CD8-positive, alpha-beta memory T cell (primary cell): ENCODE measurements at places on chromosomes 3 and 15.

GRCh38 chr15:99425657-99426301 is 140.0 kb upstream of the MEF2A start:
- H3K27ac ChIP-seq, result no peak overlapping the region
- DNase-seq, result no peak
- peaks cover 47% of the 10 kb centered on the region for H3K4me1 ChIP-seq

GRCh38 chr3:141680620-141681389 is 57.3 kb upstream of the RNF7 start:
- peaks cover 12% of the 10 kb centered on the region for H3K4me1 ChIP-seq
- H3K4me3 ChIP-seq, result no peak overlapping the region
- no peak overlapping the region for H3K27ac ChIP-seq

DNA sequence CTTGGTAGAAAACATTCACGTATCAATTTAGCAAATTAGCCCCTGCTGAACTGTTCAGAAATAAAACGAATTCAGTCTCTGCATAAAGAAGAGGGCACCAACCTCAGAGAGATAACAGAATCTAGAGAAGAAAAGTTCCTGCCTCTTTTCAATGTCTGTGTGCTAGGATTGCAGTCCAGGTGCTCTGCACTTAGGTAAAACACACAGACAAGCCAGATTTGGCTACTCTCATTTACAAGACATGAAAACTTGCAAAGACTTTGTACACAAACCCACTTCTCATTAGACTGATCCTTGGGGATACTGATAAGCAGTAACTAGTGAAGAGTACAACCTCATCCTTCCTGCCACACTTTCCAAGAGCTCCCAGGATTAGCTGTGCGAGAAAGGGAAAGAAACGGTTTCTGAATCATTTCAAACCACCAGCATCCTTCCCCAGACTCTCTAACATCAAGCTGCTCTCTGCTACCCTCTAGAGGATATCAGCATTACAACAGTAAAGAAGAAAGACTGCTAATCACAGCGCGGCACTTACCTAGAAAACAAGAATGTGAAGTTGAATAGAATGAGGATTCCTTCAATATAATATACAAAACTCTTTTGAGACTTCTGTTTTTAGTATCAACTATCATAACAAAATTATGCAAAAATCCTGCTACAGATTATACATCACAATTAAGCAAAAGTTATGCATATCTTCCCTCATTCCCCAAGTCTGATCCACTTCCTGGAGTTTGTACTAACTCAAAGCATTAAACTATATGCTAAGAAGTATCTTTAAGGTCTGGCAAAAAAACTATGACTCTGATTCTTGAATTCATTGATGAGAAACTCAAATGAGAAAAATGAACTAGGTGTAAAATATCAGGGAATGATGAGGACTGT is 306.4 kb downstream of the MAGI1 start:
- no peaks in the 10 kb centered on the region for H3K4me1 ChIP-seq
- H3K27me3 ChIP-seq, result no peaks in the 10 kb centered on the region
- no peak overlapping the region for H3K4me3 ChIP-seq
- H3K27ac ChIP-seq, result no peak overlapping the region
- H3K36me3 ChIP-seq, result no peaks in the 10 kb centered on the region

DNA sequence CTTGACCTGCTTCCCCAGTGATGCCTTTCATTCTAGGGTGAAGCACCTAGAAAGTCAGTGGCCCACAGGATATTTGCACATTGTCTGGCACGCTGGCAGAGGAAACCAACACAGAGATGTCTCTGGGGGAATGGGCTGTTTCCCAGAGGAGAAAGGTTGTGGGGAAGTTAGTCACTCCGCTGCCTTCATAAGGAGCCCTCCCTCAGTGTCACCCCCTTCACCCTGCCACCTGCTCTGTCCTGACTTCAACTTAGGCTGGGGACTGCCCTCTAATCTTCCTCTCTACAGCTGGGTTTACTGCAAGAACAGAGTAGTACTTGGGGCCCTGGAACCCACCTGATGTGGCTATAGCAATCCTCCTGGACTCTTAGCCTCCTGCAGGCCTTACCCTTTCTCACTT is 5.7 kb downstream of the KLHDC8B start:
- H3K27ac ChIP-seq, result no peak overlapping the region
- H3K36me3 ChIP-seq, result no peaks in the 10 kb centered on the region
- no peaks in the 10 kb centered on the region for H3K27me3 ChIP-seq
- no peak for DNase-seq
- H3K4me3 ChIP-seq, result no peak overlapping the region
